ENCODE measurements at places on chromosomes 5 and 9. TPM values are rescaled to one million over a fixed set of nuclear protein-coding genes. Genes with fewer than 3 reads are reported as not detected.

- DNase-seq, result no peak
These were observed 12.2 kb downstream of the TNIP1 start for GRCh38 chr5:151068433-151069197.

Gene MYOZ3
- total RNA-seq, result 3.1 TPM

Gene KCTD16
- total RNA-seq, result 0.20 TPM

GRCh38 chr5:105868038-105868780, 1802.5 kb downstream of the EFNA5 start:
- DNase-seq, result no peak

DNA sequence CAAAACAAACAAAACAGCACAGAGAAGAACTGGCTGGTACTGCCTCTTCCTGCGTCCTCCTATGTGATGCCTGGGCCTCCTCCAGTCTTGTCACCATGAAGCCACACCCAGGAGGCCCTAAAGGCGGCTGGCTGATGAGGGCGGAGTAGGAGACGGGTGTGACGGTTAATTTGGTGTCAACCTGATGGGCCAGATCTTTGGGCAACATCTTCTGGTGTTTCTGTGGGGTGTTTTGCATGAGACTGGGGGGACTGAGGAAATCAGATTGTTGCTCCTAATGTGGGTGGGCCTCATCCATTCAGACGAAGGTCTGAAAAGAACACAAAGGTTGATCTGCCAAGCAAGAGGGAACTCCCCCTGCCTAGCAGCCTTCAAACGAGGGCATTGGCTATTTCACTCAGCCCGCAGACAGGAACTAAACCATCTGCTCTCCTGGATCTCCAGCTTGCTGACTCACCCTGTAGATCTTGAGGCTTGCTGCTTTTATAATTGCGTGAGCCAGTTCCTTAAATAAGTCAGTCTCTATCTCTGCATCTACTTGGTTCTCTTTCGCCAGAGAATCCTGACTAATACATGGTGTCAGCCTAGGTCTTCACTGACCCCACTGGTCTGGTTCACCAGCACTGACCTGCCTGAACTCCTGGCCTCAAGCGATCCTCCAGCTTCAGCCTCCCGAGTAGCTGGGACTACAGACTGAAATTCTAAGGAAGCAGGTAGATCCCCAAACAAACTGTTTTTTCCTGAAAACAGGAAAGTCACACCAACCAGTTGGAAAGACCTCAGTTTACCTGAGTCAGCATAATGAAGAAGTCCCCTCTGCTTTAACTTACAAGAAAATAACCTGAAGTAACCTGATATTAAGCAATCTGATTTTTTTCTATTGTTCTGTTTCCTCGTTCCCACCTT, 12.8 kb upstream of the ZFP62 start:
- DNase-seq, result no peak

Gene FGF10
- 11.1 TPM for total RNA-seq
